ENCODE measurements at places on chromosomes 5 and 9. TPM values are rescaled to one million over a fixed set of nuclear protein-coding genes. Genes with fewer than 3 reads are reported as not detected.
A peak's percentile ranks its signal among the peaks of the same experiment; 100 is the strongest.

DNA sequence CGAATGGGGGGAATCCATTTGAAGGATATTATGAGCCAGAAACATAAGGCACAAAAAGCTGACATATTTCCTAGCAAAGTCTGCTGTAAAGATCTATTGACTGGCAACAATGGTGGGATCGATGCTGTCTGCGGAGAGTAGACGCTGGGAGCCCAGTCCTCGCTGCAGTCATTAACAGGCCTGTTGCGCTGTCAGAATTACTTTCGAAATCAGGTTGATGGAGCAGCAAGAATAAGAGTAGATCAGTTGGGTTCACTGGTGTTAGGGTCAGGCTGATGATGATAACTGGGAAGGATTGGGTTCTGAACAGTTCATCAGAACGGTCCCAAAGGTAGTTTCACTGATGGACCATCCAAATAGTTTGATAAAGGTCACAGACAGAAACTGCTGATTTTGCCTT is 87.1 kb downstream of the MEGF10 start:
- DNase-seq = no peak

GRCh38 chr5:42990892-42991291 is 49.2 kb downstream of the ANXA2R start:
- no peak for DNase-seq

- DNase-seq = no peak
Observed at GRCh38 chr5:115850744-115851416, 9.1 kb downstream of the AP3S1 start.

DNA sequence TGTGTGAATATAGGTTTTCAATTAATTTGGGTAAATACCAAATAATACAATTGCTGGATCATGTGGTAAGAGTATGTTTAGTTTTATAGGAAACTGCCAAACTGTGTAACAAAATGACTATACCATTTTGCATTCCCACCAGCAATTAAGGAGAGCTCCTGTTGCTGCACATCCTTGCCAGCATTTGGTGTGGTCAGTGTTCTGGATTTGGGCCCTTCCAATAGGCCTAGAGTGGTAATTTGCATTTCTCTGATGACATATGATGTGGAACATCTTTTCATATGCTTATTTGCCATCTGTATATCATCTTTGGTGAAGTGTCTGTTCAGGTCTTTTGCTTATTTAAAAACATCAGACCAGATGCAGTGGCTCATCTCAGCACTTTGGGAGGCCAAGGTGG is 11.6 kb upstream of the RFK start:
- no peak for DNase-seq

GRCh38 chr9:130490981-130491380 is 46.2 kb downstream of the ASS1 start:
- DNase-seq = no peak

GRCh38 chr5:154058055-154059038 is 19.6 kb downstream of the MFAP3 start:
- DNase-seq = no peak

GRCh38 chr9:90521811-90522570 is 120.6 kb downstream of the DIRAS2 start:
- no peak for DNase-seq

DNA sequence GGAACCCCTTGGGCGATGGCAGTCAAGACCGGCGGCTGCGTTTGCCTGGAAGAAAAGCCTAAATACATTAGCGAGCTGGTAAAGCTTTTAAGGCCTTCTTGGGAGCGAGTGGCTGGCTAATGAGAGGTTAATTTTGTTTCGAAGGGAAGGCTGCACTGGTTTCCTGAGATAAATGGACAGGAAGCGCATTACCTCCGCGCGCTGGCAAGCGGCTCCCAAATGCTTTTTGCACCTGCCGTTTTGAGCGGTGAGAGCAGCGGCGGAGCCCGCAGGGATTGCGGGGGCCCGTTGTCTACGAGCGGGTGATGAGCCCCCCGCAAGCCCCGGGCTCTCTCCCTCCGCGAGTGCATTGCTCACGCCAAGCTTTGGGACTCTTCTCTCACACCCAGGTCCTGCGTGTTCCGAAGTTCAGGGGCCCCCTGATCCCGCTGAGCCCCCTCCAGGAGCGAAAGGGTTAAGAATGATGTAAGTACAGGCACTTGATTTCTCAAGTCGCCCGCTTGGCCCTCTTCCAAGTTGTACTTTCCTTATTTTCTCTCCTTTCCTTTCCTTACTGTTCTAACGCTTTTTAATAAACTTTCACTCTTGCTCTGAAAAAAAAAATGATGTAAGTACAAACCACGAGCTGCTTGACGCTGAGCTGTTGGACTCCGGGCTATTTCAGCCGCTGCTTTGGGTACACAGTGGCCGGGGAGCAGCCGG is 3.1 kb upstream of the RGMB start:
- DNase-seq = peak; percentile 66

ZNF483 gene
- polyA plus RNA-seq = not detected

Measured in psoas muscle (tissue), 8 donors.